Jurkat, Clone E6-1 (cell line): ENCODE measurements at places on chromosomes 5 and 9.

- DNase-seq: no peak
Observed at GRCh38 chr9:74122661-74123060, 374.5 kb upstream of the RORB start.

- DNase-seq: no peak
Observed at GRCh38 chr5:164000819-164001218, 495.4 kb downstream of the MAT2B start.

DNA sequence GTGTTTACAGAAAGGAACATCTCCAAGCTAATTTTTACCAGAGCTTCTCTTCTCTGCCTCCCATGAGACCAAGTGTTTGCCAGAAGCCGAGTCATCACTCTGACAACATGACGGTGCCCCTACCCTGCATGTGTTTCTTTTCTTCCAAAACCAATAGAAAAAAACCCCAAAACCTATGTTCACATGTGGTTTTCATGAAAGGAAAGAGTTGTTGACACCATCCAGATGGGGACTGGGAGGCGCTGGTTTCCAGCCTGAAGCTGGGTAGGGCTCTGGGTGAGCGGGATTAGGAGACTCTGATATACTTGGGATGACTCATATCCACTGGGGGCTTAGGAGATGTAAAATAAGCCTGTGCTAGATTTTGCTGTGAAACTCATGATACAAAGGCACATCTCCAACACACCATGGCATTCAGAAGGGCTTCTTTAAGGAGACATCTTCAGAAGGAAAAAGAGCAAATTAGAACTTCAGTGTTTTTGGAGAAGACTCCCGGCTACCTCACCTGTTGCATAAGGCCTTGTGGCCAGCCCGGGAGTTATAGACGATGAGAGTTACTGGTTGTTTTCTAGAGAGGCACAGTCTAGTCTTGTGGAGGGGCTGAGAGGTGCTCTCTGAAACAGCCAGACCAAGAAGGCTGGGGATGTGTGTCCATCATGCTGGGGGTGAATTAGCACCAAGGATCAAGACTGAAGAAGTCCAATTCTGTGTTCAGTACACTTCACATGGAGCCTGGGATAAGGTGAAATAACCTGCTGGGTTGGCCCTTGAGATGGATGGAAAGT lies 108.9 kb upstream of the LHFPL2 start:
- DNase-seq: peak; percentile 47

DNA sequence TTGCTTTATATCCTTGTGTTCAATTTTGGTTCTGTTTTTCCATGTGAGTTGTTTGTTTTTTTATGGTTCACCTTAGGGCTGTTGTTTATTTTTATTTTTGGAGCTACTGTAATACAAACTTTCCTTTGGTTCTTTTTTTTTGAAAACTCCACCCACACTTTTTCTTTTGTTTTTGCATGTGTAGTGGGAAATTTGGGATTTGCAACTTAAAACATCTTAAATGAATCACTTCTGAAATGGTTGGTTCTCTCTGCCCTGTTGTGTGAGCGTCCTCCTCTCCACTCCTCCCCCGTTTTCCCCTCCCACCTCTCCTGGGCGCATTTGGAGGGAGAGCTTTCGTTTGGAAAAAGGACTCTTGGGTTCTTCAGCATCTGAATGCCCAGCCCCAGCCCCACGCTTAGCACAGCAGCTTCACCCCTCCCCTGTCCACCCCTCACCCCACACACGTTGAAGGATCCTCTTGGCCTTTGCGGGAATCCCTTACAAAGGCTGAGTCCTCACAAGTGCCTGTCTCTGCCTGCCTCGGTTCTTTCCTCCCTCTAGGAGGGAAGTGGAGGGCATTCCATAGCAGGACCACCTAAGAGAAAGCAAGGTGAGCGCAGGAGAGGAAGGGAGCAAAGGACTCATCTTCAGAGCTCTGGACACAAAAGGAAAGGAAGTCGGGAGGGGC lies 67.2 kb downstream of the DMRT1 start:
- no peak for DNase-seq

DNA sequence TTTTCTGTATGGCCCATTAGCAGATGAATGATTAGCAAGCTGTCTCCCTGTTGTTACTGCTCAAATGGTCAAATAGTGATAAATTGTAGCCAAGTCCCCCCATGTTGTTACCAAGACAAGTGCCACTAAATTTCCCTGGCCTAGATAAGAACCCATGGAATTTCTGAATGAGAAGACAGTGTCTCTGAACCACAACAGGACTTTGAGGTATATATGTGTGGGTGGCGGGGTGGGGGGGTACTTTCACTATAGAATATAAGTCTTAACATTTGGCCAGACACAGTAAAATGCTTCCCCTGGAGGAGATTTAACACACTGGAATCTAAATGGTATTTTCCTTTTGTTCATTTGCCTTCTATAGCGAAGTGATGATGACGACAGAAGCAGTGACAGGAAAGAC lies 28.7 kb downstream of the XPA start:
- DNase-seq: no peak

DNA sequence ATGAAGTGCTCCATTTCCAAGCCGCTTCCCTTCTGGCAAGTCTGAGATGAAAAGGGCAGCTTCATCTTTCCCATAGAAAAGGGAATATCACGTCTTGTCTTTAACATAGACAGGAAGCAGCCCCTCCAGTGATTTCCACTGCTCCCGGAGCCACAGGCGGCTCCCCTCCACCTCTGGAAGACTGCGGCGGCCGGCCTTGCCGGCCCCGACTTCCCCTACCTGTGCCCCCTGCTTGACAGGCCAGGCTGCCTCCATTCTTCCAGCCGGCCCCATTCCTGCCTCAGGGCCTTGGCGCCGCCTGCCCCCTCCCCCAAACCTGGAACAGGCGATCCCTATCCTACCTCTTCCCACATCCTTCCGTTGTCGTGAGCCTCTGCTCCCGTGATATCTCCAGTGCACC lies 141.8 kb downstream of the ZNF354C start:
- no peak for DNase-seq

DNA sequence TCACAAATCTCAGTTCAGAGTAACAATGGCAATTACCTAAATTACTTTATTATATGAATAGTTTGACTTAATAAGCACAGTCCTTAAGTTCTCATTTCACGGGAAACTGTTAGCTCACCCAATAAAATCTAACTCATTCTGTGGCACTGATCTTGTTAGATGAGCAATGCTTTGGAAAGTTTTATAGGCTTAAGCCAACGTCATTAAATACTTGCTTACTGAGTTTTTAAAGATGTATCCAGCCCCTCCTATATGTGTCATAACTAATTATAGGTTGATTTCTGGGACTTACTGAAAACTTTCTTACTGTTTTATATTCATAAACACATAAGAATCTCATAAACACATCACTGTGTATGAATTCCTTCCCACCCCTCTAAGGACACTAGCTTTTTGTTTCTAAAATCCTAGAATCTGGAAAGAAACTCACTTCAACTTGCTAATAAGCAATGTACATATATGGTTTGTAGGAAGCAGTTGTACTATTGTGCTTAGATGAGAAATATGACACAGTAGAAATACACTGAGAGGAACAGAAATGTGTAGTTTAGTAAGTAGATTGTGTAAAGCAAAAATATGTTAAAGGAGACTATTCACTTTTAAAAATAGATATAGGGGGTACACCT lies 14.1 kb upstream of the MARCOL start:
- no peak for DNase-seq

- no peak for DNase-seq
Observed at GRCh38 chr9:118473521-118473920, 769.3 kb downstream of the TLR4 start.

GRCh38 chr5:17679597-17680203 lies 45.4 kb downstream of the TAF11L14 start:
- DNase-seq: no peak

DNA sequence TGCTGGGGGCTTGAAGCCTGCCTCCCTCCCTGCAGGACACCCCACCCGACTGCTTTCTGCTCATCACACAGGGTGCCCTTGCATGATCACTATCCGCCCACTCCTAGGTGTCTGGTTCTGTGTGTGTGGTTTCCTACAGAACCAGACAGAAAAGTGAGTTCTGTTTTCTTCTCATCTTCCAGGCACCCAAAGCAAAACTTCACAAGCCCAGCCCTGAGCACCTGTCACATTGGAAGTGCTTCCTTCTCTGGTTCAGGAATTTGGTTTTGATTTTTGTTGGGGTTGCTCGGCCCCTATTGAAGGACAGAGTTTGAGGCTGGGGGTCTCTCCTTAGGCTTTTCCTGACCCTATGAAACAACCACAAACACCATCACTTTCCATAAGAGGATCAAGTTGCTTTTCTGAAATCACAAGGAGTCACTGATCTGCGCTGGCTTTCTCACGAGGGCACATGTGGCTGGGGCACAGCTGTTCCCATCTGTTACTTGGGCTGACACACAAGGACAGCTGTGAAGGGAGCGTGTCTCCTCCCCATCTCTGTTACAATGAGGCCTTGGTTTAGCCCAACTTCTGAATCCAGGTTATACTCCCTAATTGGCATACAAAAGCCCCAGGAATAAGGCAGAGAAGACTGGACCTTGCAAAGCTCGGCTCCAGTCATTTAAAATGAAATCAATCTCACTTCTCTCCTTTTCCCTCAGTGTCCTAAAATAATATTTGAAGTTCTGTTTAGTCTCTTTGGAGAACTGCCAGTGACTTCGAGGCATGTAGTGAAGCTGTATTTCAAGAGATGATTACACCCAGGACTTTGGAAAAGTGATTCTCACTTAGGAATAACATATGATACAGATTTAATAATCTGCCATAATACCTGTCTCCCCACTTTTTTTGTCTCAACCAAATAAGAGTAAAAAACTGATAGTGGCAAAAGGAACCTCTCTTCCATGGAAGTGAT lies 213.1 kb upstream of the GAS1 start:
- no peak for DNase-seq
